Fibroblast of skin of abdomen (primary cell): ENCODE measurements at places on chromosomes 3 and 15.

DNA sequence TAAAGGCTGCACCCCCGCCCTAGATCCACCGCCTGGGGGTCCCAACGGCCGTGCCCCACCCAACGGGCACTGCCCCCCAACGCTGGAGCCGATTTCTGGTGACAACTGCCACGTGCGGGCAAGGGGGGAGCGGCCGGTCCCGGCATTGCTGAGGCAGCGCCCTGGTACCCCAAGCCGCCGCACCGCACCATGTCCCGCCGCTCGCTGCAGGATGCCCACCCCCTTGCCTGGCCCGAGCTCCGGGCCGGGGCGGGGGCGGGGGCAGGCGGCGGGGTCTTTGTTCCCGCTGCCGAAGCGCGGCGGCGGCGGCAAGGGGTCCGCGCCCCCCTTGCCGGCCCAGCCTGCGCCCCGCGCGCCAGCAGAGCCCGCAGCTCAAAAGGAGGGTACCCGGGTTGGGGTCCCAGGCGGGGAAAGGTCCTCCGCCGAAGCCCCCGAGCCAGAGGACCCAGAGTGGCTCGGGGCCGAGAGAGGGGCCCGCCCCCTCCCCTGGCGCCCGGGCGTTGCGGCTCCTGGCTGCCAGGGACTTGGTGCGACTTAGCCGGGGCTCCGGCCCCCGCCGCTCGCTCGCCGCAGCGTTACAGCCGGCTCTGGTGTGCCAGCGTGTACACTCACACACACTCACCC lies 678 bp downstream of the SEMA7A start:
- no peak for DNase-seq

- DNase-seq = no peak
Observed at GRCh38 chr15:31609258-31609681, 282.6 kb downstream of the KLF13 start.

DNA sequence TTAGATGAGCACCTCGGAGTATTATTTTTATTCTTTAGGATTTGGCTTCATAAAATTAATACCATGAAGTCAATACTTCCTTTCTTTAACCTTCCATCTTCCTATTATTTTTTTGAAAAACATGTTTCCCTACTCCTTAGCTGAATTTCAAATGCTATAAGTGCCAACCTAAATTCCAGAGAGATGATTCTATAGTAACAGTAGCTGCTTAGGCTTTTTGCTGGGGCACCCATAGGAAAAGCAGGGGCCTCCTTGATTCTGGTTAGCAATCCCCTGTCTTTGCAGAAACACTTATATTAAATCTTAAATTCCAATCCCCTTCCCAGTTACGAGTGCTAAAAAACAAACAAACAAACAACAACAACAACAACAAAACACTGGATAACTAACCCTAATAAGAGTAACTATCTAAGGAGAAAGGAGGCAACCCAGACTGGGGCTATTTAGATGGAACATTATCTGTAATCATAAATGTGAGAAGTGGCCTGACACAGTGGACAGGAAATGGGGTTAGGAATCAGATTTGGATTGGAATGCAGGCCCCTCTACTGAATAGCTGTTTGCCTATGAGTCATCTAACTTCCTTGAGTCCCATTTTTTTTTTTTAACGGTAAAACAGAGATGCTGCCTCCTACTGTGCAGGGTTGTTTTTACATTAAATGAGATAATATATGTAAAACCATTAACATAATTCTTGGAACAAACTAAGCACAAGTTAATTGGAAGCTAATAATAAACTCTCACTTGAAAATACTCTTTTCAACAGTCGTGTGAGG lies 148.1 kb downstream of the WDR72 start:
- peak; percentile 44 for DNase-seq

DNA sequence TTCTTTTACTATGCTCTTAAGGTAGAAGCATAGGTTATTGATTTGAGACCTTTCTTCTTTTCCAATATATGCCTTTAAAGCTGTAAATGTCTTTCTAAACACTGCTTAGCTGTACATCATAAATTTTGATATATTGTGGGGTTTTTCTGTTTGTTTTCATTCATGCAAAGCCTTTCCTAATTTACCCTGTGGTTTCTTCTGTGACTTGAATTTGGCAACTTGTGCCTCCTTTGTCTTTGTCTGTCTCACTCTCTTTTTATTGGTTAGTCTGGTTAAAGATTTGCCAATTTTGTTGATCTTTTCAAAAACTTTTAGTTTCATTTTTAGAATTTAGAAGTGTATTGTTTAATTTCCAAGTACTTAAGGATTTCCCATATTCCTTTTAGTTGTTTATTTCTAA lies 343.1 kb downstream of the OXSM start:
- DNase-seq = no peak

GRCh38 chr15:48091522-48091921 lies 29.3 kb upstream of the SLC24A5 start:
- peak; percentile 5 for DNase-seq

DNA sequence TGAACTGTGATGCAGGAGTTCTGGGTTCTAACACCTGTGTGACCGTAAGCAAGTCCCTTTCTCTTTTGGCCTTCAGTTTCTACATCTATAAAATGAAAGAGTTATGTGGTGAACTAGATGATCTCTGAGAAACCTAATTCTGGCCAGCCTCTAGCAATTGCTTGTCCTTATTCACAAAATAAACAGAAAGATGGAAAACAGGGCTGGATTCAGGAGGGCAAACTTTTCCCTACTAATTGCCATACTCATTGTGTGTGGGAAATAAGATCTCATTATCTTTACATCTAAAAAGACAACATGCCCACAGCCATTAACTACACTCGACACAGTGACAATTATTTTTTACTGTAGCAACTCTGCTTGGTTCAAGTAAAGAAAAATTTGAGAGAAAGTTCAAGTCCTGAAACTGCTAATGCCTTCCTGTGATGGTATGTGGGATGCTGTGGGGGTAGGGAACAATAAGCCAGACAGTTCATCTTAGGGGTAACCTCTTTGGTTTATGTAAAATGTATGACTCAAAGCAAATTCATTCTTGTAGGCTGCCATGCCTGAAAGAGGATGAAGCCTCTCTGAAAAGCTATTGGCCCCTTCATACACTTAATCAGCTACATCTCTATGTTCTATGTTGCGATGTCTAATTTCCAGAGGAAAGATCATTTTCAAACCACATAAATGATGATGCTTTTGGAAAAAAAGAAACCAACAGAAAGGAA lies 177.6 kb upstream of the BCL6 start:
- peak; percentile 85 for DNase-seq

DNA sequence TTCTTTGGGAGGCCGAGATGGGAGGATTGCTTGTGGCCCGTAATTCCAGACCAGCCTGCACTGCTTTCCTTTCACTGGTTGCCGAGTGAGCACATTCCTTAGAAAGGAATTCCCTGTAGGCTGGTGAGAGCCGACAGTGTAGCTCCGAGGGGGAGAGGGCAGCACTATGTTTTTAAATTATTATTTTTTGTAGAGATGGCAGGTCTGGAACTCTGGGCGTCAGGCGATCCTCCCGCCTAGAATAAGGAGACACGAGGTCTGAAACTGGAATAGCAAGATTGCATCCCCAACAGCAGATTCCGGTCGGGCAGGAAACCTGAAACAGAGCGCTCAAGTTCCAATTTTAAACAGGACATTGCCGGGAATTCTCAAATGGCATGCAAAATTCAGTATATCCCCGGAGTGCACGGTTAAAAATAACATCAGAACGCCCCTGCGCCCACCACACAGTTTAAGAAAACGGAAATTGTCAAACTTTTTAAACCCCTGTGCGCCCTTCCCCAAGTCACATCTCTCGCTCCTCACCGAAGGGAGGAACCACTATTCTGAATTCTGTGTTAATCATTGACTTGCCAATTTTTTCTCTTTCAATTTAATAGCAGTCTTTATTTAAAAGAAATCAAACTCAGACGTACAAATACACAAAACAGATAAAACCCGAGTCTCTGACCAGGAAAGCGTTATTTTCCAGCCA lies 643 bp upstream of the RNU5B-1 start:
- DNase-seq = peak; percentile 66

DNA sequence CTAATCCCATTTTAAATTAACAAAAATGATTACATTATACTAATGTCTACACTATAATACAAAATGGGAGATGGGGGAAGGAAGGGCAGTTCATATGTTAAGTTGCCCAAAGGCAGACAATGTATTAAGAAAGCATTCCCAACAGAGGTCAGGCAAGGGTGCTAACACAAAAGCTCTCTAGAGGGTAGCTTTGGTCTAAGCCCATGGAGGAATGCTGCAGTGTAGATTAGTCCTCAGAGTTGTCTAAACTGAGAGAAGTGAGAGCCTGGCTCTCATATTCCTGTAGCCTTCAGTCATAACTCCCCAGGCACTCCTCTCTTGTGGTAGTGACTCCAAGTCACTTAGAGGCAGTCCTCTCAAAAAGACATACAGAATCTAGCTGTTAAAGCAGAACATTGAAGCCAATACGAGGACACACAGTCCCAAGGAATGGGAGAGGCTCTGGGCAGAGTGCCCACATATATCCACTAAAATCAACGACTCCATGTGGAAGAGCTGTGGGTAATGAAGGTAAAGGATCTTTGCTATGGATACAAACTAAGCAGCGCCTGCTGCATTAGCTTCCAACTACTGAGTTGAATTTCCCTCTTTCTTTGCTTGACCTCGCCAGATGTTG lies 14.5 kb downstream of the NEK10 start:
- no peak for DNase-seq

GRCh38 chr3:107446706-107447105 lies 69.5 kb downstream of the CCDC54 start:
- DNase-seq = no peak

DNA sequence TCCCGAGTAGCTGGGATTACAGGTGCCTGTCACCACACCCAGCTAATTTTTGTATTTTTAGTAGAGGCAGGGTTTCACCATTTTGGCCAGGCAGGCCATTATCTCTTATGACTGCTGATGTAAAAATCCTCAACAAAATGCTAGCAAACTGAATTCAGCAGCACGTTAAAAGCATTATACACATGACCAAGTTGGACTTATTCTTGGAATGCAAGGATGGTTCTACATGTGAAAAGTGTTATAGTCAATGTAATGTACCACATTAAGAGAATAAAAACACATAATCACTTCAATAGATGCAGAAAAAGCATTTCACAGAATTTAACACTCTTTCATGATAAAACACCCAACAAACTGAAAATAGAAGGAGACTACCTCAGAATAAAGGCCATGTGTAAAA lies 20.2 kb downstream of the RNF13 start:
- no peak for DNase-seq

DNA sequence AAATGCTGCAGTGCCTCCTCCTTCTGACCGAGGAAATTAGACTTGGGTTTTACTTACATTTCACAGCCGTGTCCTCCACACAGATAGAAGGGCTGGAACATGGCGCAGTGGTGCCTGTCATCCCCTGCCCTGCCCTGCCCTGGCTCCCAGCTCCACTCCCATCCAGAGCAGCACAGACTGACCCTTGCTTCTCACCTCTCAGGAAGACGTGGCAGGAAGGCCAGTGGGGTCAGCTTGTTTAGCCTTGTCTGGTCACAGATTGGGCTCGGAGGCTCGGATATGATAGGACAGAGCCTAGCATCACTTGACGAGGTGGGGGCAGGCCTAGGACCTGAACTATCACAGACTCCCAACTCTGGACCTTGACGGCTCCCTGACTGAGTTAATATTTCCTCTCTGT lies 88.5 kb downstream of the LINGO1 start:
- DNase-seq = no peak

DNA sequence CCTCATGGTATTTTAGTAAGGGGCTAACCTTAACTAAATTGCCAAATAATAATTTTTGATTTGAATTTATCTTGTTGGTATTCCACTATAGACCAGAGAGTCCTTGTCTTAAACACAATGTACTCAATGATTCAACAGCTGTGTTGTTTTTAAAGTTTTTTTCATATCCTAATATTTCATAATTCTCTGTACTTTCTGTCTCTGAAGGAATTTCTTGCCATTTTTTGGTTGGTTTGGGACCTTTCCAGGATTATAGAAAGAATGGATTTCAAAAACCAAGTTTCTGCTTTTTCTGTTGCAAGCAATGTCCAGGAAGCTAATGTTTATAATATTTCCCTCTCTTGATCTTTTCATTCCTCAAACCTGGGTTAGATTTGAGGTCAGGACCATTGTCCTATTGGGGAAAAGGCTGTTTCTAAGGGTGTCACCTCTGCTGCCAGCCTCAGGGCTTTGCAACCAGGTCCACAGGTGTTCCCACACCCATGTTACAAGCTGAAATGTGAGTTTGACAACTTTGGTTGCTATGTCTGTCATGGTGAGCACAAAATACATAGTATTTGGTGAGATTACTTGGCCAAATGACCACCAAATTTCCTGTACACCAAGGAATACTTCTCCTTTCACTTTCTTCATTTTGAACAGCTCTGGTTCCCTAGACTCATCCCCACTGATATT lies 363.7 kb upstream of the RGMA start:
- peak; percentile 8 for DNase-seq

DNA sequence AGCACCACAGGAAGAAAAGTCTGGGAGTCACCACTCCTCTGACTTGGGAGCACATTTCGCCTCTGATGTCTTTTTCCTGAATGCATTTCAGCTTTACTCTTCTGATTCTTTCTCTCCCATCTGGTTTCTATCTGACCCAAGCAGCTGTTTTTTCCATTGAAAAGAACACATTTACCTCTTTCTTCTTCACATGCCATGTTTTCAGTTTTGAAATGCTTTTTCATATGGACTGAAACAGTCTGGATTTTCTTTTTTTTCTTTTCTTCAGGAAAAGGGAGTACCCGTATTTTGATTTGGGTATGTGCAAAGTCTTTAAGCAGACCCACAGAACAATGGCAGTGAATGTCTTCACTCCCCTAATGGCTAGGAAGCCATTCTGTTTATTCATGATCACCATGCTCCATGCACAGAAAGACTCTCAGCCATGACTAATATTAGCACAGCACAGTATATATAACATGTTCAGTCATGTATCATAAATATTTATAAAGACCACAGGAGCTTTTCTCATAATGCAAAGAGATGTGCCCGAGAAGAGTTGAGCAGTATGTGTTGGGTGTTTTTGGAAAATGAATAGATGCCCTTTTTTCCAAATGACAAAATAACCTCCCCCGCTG lies 82.7 kb upstream of the LRIG1 start:
- no peak for DNase-seq

GRCh38 chr15:26891448-26892181 lies 24.8 kb downstream of the GABRA5 start:
- DNase-seq = peak; percentile 80

GRCh38 chr3:158794936-158795518 lies 6.8 kb upstream of the MFSD1 start:
- DNase-seq = no peak

- DNase-seq = no peak
Observed at GRCh38 chr3:171456765-171457606, 3.2 kb downstream of the TNIK start.

GRCh38 chr3:68373727-68374126 lies 558.6 kb downstream of the TAFA4 start:
- DNase-seq = no peak

GRCh38 chr3:142644502-142644901 lies 48.3 kb downstream of the PLS1 start:
- no peak for DNase-seq

- DNase-seq = no peak
Observed at GRCh38 chr3:173045770-173046382, 95.2 kb downstream of the SPATA16 start.
